ENCODE measurements at places on chromosomes 7 and 10.

DNA sequence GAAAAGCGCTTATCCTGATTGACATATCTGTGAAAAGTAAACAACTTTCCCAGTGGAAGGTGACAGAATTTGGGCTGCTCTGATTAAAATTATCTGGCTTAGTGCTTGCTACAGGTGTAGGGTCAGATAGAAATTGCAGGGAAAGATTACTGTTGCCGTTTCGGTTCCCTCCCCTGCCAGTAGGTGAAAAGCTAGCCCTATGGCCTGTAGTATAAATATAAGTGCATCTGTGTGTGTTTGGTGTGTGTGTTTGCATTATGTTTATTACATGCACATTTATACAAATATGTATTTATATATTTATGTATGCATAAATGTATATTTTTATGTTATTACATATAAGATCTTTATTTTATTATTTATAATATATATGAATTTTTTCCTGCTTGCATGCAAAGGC is 72.3 kb upstream of the VOPP1 start:
- no peak for DNase-seq

GRCh38 chr10:69952821-69953221 is 99.8 kb upstream of the MACROH2A2 start:
- DNase-seq: no peak

DNA sequence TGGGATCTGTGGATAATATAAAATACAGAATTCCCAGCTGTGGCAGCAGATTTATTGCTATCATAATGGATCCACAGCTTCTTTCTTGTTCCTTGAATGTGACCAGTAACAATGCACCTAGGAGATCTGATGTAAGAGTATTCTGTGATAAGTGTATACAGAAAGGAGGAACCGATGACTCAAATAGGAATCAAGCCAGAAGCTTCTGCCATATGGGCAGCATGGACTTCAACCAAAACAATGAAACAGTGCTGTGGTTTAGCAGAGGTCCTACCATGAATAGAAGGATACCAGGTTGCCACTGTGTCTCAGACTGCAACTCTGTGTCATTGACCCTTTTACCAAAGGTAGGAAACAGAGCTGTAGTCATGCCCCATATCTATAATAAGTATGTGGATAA is 81.8 kb downstream of the PTPRZ1 start:
- DNase-seq: no peak

GRCh38 chr7:124413029-124413428 is 352.6 kb downstream of the GPR37 start:
- no peak for DNase-seq

GRCh38 chr10:98255146-98255877 is 12.7 kb downstream of the LOXL4 start:
- no peak for DNase-seq
